RWPE2 (cell line): ENCODE measurements at places on chromosomes 11 and 22.

DNA sequence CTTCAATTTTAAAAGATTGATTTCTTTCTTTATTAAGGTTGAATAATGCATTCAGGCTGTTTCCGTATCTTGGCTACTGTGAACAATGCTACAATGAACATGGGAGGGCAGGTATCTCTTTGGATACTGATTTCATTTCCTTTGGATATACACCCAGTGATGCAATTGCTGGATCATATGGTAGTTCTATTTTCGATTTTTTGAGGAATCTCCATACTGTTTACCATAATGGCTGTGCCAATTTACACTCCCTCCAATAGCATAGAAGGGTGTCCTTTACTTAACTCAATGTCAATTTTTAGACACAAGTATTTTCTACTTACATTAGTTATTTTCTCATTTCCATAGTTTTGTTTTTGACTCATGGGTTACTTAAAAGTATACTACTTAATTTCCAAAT lies 8.0 kb downstream of the RTCB start:
- H3K27me3 ChIP-seq = no peaks in the 10 kb centered on the region
- no peaks in the 10 kb centered on the region for H3K4me1 ChIP-seq
- no peak overlapping the region for H3K4me3 ChIP-seq
- H3K36me3 ChIP-seq = peaks cover 93% of the 10 kb centered on the region
- no peak overlapping the region for H3K27ac ChIP-seq

DNA sequence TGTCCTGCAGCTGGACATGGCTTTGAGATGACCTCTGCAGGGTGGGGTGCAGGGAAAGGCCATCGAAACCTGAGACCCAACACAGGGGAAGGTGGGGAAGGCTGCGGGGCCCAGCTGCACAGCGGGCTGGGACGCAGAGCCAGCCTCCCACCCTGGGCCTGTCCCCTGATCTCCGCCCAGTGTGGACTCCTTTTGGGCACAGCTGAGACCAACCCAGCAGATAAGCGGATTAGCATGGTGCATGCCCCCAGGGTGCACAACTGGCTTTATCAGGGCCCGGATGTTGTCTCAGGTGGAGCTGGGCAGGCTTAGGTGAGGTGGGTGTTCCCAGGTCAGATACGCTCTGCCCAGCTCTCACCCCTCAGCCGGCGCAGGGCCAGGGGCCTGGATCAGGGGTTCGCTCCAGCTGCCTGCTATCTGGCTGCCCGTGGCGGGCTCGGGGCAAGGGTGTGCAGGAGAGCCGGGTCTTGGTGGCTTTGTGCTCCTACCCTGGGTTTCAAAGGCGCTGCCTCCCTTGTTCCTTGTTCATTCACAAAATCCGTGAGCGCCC lies 28.1 kb upstream of the MUC5AC start:
- DNase-seq = peak; percentile 61
- no peak overlapping the region for H3K4me3 ChIP-seq
- H3K27ac ChIP-seq = no peak overlapping the region
- H3K4me1 ChIP-seq = no peaks in the 10 kb centered on the region
- H3K27me3 ChIP-seq = peaks cover 19% of the 10 kb centered on the region

DNA sequence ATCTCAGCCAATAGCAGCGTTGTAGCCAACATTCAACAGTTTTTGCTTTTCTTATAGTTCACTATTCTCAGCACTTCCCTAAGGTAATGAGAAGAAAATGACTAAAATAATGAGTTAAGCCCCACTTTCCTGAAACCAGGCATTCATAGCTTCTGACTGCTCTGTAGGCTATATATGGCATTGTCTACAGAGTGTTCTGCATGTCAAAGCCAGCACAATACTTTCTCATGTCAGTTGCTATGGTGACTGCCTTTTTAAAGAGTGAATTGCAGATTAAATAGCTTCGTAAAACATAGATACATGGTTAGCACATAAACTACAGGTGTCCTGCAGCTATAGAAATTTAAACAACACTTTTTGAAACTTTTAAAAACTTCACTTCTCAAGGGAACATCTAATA lies 1256.1 kb upstream of the CNTN5 start:
- H3K27me3 ChIP-seq = no peaks in the 10 kb centered on the region
- no peak overlapping the region for H3K4me3 ChIP-seq

- H3K27me3 ChIP-seq = no peaks in the 10 kb centered on the region
- DNase-seq = no peak
- H3K27ac ChIP-seq = no peak overlapping the region
- no peaks in the 10 kb centered on the region for H3K36me3 ChIP-seq
These were observed 1684.7 kb upstream of the RAG2 start for GRCh38 chr11:38282718-38283117.

- H3K27ac ChIP-seq = no peak overlapping the region
- peak overlapping the region; percentile 47 for H3K4me3 ChIP-seq
- H3K36me3 ChIP-seq = no peaks in the 10 kb centered on the region
- H3K27me3 ChIP-seq = peaks cover 62% of the 10 kb centered on the region
- no peak for DNase-seq
These were observed 1.5 kb upstream of the LARGE1 start for GRCh38 chr22:33921525-33922348.

DNA sequence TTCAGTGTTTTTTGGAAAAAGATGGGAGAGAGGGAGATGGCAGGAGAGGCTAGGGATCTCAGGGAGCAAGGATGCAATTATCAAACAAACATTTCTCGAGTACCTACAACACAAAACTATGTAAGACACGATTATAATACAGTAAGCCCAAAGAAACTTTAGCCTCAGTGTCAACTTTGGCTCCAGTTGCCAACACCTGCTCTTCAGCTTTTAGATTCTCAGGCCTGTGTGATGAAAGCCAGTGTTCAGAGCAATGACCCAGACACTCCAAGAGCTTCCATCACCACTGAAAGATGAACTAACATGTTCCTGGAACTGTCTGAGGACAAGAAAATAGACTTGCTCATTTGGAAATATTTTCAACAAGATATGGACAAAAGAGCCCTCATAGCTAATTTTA lies 31.4 kb upstream of the CEP295 start:
- H3K4me1 ChIP-seq = no peaks in the 10 kb centered on the region
- peaks cover 4% of the 10 kb centered on the region for H3K27me3 ChIP-seq
- no peak overlapping the region for H3K27ac ChIP-seq
- no peak for DNase-seq
- no peak overlapping the region for H3K4me3 ChIP-seq

- H3K27me3 ChIP-seq = no peaks in the 10 kb centered on the region
- no peaks in the 10 kb centered on the region for H3K36me3 ChIP-seq
- H3K4me1 ChIP-seq = peaks cover 14% of the 10 kb centered on the region
- no peak overlapping the region for H3K4me3 ChIP-seq
- no peak overlapping the region for H3K27ac ChIP-seq
These were observed 41.2 kb upstream of the ATXN10 start for GRCh38 chr22:45630436-45630835.

DNA sequence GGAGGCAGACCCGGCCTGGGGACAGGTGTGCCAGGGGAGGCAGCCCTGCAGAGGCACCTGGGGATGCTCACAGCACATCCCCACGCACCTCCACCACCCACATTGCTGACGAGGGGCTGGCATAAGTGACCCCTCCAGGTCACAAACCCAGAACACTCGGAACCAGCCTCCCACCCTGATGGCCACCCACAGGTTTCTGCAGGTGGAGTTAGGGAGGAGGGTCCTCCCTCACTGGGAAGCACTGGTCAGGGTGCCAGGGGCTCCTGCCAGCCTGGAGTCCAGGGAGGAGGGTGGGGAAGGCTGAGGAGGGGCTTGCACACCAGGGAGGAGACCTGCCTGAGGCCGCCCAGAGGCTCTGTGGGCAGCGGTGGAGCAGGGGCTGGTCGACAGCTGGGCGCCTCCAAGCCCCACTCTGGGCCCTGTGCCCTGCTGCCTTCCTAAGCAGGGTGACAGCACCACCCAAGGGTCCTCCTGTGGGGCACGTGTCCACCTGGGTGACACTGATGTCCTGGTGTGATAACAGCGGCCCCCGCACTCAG lies 51.0 kb upstream of the CARS1 start:
- peaks cover 11% of the 10 kb centered on the region for H3K36me3 ChIP-seq
- H3K27me3 ChIP-seq = no peaks in the 10 kb centered on the region
- no peak overlapping the region for H3K27ac ChIP-seq
- peak; percentile 36 for DNase-seq
- H3K4me3 ChIP-seq = no peak overlapping the region
- H3K4me1 ChIP-seq = no peaks in the 10 kb centered on the region

DNA sequence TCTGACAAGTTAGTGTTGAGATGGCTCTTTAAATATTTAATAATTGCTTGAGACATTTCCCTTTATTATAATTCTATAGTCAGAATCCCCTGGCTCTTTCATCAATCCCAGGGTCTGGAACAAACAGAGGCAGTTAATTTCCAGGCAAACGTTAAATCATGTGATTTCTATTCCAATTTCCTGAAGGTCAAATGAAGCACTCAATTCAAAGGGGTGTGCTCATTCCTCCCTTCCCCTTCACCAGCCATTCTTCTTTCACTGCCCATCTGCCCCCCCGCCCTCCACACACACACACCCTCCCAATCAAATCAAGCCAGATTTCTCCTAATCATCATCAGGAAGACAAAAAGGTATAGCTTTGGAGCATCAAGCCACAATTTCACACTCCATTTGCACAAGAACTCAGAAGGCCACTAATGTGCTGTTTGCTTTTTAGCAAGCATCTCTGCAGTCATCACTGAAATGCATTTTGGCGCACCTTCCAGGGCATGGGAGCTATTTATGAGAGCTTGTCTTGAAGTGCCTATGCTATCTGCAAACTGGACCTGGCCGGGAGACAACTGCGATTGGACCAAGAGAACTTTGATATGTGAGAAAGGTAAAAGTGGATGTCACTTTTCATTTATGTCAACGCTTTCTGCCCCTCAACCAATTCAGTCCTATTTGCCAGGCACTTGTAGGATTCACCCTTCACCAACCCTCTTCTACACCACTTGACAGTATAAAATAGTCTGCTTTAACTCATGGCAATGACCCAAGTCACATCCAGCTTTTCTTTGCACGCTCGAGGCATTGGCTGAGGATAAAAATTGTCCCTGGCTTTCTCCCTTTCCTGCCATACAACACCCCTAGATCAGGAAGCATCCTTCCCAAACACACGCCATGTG lies 315.1 kb upstream of the API5 start:
- no peak overlapping the region for H3K4me3 ChIP-seq
- H3K4me1 ChIP-seq = no peaks in the 10 kb centered on the region
- no peak for DNase-seq
- H3K27ac ChIP-seq = no peak overlapping the region
- no peaks in the 10 kb centered on the region for H3K36me3 ChIP-seq

DNA sequence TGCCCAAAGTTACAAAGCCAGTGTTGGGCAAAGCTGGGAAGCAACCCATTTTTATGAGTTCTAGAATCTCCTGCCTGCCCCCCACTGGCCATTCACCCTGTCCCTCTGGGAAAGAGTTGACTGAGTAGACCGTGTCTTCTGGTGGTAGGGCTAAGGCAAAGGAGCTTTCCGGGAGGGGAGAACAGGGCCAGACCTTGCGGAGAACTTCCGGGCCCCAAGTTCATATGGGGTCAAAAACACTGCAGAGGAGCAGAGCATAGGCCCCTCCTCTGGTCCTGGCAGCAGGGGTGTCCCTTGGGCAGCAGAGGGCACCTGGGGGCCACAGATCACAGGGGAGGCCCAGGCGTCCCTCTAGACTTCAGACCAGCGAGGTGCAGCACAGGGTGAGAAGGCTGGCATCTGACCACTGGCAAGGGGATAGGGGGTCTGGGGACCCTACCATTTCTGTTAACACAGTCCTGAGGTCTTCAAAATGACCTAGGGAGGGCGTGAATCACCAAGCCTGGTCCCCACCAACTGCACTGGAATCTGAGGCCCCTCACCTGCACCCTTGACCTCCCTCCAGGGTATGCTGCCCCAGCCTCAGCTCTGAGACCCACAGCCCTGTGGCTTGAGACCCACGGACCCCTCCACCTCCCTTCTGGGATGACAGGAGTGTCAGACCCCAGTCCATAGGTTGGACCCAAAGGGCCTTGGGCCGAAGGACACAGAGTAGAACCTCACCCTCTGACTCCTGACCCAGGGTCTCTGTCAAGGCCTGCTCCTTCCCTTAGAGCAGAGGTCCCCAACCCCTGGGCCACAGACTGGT lies 1.3 kb upstream of the ARAP1 start:
- no peaks in the 10 kb centered on the region for H3K36me3 ChIP-seq
- DNase-seq = no peak
- peak overlapping the region; percentile 74 for H3K27ac ChIP-seq
- no peaks in the 10 kb centered on the region for H3K27me3 ChIP-seq

- no peak for DNase-seq
- H3K4me1 ChIP-seq = no peaks in the 10 kb centered on the region
- H3K27me3 ChIP-seq = no peaks in the 10 kb centered on the region
- H3K4me3 ChIP-seq = no peak overlapping the region
- no peak overlapping the region for H3K27ac ChIP-seq
These were observed 16.4 kb downstream of the SLC1A2 start for GRCh38 chr11:35402751-35403660.

DNA sequence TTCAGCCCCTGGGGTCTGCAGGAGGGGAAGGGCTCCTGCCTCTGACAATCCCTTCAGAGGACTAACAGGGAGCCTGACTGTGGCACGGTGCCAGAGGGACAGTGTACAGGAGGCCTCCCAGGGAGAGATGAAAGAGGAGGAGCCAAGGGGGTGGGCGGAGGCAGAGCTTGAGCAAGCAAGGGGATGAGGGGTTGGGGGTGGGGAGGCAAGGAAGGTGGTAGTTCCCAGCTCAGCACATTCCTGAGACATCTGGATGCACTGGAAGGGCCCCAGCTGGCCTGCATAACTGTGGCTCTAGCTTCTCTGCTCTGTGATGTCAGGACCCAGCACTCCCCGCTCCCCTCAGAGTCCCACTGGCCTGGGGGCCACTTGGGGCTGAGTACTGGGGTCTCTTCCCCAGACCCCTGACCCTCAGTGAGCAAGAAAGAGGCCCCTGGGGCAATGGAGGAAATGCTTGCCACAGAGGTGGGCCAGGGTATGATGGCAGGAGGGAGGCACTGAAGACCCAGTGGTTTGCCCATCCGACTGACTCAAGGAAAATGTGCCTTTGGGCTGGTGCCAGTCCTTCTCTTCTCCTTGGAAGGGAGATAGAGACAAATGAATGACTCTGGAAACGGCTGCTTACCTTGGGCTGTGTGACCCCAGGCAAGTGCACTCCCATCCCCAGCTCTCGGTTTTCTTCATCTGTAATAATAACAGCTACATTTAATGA lies 13.3 kb downstream of the CREB3L1 start:
- H3K27ac ChIP-seq = no peak overlapping the region
- H3K36me3 ChIP-seq = no peaks in the 10 kb centered on the region
- DNase-seq = peak; percentile 88
- no peaks in the 10 kb centered on the region for H3K27me3 ChIP-seq
- H3K4me3 ChIP-seq = no peak overlapping the region

DNA sequence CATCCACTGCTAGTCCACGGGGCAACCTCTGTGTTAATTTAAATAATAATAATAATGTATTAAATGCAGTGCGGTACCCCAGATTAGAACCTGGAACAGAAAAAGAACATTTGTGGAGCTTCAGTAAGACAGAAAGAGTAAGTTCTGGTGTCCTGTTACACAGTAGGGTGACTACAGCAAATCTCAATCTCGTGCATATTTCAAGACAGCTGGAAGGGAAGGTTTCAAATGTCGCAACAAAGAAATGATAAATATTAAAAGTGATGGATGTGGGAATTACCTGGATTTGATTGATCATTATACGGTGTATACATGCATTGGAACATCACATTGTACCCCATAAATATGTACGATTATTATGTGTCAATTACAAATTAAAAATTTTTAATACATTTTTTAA lies 1.7 kb upstream of the RAC2 start:
- H3K27me3 ChIP-seq = no peaks in the 10 kb centered on the region
- no peak overlapping the region for H3K4me3 ChIP-seq
- H3K27ac ChIP-seq = no peak overlapping the region
- peaks cover 14% of the 10 kb centered on the region for H3K36me3 ChIP-seq
- H3K4me1 ChIP-seq = peaks cover 11% of the 10 kb centered on the region

- H3K27ac ChIP-seq = no peak overlapping the region
- H3K4me3 ChIP-seq = no peak overlapping the region
- no peaks in the 10 kb centered on the region for H3K36me3 ChIP-seq
- DNase-seq = no peak
These were observed 22.6 kb downstream of the IZUMO1R start for GRCh38 chr11:94326947-94327346.

GRCh38 chr22:40659166-40659565 lies 20.1 kb upstream of the MCHR1 start:
- no peak overlapping the region for H3K27ac ChIP-seq
- peaks cover 8% of the 10 kb centered on the region for H3K4me1 ChIP-seq
